ENCODE measurements at places on chromosomes 12 and 14.

DNA sequence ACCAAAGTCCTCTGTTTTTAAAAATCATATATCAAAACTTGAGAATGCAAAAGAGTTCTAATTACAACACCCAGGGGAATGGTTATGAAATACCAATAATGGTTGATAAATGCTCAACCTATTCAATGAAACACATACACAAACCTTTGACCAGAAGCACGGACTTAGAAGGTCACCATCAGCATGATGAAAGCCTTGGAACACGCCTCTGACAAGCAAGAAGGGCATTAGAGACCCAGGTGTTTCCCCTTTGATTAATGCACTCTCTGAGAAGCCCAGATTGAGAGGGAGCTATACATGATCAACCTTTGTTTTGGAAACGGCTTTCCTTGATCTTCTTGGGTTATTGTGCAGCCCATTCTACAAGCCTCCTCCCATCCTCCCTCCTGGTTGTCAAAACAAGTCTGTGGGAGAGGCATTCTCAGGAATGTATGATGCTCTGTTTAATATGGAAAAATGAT, 69.0 kb downstream of the ZFP36L1 start:
- DNase-seq: no peak

DNA sequence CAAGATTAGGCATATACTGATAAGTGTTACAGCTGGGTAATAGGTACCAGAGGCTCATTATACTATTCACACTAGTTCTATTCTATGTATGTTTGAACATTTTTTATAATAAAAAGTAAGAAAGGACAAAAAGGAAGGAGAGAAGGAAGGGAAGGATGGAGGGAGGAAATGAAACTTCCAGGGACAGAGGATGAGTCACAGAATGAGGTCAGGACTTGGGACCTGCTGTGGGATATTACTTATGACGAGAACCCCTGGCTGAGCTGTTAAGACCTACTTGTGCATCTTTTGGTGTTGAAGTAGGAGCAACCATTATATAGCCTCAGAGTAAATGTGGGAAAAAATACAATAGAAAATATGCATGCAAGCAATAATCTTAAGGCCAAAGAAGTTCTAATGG, 16.7 kb upstream of the TMEM260 start:
- no peak for DNase-seq

GRCh38 chr14:29486132-29486531, 441.5 kb downstream of the PRKD1 start:
- DNase-seq: no peak

DNA sequence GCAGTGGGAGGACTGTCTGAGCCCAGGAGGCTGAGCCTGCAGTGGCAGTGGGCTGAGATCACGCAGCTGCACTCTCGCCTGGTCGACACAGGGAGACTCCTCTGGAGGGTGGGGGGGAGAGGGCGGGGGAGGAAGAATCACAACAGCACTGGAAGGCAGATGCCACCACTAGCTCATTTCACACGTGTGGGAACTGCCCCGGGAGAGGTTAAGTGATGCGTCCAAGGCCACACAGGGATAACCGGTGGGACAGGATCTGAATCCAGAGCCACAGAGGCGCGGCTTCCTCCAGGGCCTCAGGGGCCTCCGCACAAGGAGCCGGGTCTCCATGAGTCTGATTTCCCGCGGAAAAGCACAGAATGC, 20.8 kb downstream of the STX2 start:
- DNase-seq: no peak

GRCh38 chr12:47828008-47828975, 8.6 kb upstream of the HDAC7 start:
- no peak for DNase-seq

GRCh38 chr14:92679246-92679645, 69.2 kb downstream of the LGMN start:
- no peak for DNase-seq

- no peak for DNase-seq
Observed at GRCh38 chr12:57722716-57723629, 15.6 kb downstream of the AGAP2 start.

DNA sequence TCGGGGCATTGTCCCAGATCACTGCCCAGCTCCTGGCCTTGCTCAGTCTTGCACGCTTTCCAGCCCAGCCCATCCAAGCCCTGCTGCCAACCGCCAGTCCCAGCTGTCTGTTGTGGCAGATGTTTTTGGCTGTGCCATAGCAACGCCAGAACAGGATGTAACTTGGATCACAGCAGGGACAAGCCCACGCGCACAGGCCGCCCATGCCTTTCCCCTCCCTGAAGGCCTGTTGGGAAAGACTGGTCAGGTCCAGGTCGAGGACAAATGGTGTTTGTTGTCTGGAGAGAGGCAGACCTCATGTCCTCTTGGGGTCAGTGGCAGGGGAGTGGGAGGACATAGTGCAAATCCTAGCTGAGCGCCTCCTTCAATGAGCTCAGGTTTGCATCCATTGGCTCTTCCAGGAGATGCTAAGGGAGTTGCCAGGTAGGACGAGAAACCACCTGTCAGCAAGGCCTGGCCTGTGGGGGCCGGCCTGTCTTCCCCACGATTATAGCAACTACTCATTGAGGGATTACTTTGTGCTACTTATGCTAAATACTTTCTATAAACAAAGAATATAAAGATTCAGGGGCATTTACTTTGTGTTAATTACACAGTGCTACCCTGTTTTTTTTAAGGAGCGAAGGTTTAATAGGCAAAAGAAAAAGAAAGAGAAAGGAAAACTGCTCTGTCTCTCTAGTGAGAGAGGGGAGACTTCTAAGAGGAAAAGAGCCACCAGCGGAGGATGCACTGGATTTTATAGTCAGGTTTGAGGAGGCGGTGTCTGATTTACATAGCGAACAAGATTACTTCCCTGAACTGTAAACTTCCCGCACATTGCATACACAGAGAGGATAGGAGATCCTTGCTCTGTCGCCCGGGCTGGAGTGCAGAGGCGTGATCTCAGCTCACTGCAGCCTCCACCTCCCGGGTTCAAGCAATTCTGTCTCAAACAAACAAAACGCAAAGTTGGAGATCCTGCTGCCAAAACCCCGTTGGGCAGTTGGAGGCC, 42.8 kb upstream of the CORO1C start:
- no peak for DNase-seq

GRCh38 chr12:68344126-68344525, 12.0 kb upstream of the MDM1 start:
- DNase-seq: no peak

GRCh38 chr12:24153079-24153478, 203.6 kb upstream of the SOX5 start:
- no peak for DNase-seq

GRCh38 chr12:15212930-15213329, 8.3 kb downstream of the RERG start:
- no peak for DNase-seq

DNA sequence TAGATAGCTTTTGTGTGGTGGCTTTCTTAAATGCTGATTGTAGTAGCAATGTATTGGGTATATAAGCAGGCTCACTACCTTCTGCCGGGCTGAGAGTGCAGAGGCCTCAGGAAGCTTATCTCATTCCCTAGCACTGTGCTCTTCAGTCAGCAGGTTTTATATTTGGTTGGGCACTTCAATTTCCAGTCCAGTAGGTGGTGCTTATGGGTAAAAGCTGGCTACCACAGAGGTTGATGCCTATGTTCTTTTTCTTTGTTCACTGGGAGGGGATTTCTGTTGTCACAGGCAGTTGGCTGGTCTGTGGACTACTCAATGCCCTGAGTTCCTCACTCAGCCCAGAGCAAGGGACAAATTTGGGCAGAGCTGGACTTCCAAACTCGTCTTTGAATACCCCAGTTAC, 43.0 kb upstream of the GLIPR1 start:
- DNase-seq: no peak

GRCh38 chr12:95506707-95507523, 33.0 kb downstream of the METAP2 start:
- no peak for DNase-seq

- no peak for DNase-seq
Observed at GRCh38 chr12:220491-220890, 6.5 kb upstream of the SLC6A12 start.

DNA sequence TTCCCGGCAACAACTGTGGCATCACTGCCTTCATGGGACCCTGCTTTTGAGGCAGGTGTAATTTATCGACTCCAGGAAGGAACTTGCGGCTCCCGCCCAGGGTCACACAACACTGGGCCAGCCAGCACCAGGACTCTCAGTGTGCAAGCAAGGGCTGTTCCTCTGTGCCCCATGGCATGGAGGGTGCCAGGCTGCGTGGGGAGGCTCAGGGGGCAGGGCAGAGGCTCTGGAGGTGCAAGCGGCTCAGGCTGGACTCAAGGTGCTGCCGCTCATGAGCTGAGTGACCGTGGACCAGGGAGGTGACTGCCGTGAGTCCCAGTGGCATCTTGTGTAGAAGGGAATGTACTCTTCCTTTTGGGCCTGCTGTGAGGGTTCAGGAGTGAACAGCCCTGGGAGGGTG, 57.6 kb downstream of the SLC24A4 start:
- DNase-seq: no peak

DNA sequence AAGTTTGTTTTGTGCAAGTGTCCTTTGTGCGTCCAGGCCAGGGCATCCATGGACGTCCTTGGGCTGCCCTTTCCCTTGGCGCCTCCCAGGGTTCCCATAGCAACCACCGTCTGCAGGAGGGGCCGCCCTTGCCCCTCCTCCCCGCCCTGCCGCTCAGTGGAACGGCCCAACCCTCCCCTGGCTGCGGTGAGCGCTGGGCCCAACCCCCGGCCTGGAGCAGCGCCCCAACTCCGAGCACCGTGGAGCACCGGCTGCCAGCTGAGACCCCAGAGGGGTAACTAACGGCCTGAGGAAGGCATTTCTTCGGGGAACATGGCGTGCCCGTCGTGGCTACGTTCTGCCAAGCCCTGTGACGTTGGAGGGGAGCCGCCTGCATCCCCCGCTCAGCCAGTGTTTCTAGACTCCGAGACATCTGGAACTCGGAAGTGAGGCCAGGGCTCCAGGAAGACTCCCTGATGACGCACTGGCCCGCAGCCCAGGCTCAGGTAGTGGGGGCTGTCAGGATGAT, 5.3 kb upstream of the ACACB start:
- DNase-seq: peak; percentile 38

DNA sequence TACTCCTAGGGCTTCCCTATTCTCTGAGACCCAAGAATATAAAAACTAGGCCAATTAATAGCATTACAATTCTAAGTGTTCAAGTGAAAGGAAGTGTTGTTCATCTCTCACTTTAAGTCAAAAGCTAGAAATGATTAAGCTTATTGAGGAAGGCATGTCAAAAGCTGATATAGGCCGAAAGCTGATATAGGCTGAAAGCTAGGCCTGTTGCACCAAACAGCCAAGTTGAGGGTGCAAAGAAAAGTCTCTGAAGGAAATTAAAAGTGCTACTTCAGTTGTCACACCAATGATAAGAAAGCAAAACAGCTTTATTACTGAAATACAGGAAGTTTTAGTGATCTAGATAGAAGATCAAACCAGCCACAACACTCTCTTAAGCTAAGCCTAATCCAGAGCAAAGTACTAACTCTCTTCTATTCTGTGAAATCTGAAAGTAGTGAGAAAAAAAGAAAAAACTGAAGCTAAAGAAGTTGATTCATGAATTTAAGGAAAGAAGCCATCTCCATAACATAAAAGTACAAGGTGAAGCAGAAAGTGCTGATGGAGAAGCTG, 68.9 kb downstream of the SLC6A15 start:
- no peak for DNase-seq

GRCh38 chr14:85958069-85958468, 428.1 kb downstream of the FLRT2 start:
- no peak for DNase-seq

DNA sequence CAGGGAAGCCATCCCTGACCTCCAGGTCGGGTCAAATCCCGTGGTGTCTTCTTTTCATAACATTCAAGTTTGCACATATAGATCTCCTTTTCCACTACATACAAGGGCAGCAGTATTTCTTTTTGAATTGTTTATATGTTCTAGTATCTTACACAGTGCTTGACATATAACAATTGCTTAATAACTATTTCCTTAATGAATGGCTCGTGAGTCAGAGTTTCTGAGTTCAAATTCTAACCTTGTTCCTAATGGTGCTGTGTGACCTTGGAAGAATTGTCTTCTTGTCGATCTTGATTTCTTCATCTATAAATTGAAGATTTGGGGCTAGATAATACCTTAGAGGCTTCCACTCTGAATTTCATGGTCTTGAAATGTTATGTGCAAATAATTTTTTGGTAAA, 57.2 kb upstream of the PELI2 start:
- no peak for DNase-seq

GRCh38 chr14:62117010-62117750, 355.0 kb downstream of the SNAPC1 start:
- DNase-seq: peak; percentile 3

DNA sequence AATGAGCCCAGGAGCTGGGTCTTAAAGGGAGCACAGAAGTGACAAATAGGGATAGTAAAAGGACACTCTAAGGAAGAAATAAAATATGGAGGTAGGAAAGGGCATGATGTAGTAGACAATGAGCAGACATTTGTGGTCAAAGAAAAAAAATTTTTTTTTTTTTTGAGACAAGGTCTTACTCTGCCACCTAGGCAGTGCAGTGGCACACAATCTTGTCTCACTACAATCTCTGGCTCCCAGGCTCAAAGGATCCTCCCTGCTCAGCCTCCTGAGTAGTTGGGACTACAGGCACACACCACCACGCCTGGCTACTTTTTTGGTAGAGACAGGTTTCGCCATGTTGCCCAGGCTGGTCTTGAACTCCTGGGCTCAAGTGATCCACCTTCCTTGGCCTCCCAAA, 8.5 kb downstream of the FKBP3 start:
- no peak for DNase-seq

DNA sequence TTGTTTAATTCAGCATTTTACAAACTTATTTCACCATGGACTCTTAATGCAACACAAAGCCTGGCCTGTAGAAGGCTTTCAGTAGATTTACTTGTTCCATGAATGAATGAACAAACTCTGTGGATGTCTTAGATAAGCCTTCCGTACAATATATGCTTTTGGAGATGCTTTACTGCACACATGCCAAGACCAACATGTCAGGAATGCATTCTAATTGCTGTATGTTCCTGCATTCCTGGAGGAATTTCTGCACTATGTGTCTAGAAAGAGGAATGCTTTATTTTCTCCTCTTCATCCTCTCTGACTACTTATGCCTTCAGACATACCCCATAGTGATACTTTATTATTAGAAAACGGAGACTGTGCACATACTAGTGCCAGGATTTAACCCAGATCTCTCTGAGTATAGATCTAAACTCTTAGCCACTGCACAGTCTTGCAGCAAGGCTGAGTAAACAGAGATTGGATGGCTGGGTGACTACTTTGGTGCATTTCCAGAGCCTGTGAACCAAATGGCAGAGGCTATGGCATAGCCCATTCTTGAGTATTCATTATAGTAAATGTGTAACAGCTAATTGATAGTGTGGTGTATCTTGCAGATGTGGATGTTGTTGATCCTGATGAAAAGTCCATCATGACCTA, 108.2 kb downstream of the SYNE2 start:
- DNase-seq: no peak

DNA sequence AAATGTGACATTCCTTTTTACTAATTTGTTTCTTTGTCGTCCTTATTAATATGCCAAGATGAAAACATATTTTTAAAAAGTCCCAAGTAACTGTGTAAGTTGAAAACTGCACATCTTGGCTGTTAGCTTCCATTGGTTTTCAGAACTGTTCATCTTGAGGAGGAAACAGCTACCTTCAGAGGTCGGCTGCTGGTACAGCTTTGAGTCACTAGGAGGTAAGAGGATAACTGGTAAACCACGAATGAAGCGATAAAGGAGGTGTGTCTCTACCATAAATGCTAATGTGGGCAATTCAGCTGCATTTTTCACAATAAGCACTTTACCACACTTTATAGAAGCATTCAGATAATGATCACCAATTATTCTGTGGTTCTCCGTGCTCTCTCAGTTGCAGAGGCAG, 137.5 kb upstream of the KRAS start:
- DNase-seq: no peak
